ENCODE measurements at places on chromosomes 12 and 14. TPM values are rescaled to one million over a fixed set of nuclear protein-coding genes. Genes with fewer than 3 reads are reported as not detected.

Gene KIF26A
- total RNA-seq, result 0.14 TPM

Gene NXPH4
- total RNA-seq, result 14.2 TPM

Gene ERP27
- 3.6 TPM for total RNA-seq

Gene SMCO2
- 4.1 TPM for total RNA-seq

Gene KRT5
- 16,450 TPM for total RNA-seq

Gene SLC7A8
- 26.1 TPM for total RNA-seq

Gene FOXN4
- total RNA-seq, result not detected

Gene CLEC4D
- not detected for total RNA-seq
